ENCODE measurements at places on chromosomes 5 and 9. TPM values are rescaled to one million over a fixed set of nuclear protein-coding genes. Genes with fewer than 3 reads are reported as not detected.
A peak's percentile ranks its signal among the peaks of the same experiment; 100 is the strongest.

- no peak overlapping the region for H3K27ac ChIP-seq
- no peaks in the 10 kb centered on the region for H3K4me1 ChIP-seq
- no peak for DNase-seq
These were observed 136.0 kb upstream of the ALDH1B1 start for GRCh38 chr9:38256461-38256860.

IL13 gene
- total RNA-seq = 231 TPM

DNA sequence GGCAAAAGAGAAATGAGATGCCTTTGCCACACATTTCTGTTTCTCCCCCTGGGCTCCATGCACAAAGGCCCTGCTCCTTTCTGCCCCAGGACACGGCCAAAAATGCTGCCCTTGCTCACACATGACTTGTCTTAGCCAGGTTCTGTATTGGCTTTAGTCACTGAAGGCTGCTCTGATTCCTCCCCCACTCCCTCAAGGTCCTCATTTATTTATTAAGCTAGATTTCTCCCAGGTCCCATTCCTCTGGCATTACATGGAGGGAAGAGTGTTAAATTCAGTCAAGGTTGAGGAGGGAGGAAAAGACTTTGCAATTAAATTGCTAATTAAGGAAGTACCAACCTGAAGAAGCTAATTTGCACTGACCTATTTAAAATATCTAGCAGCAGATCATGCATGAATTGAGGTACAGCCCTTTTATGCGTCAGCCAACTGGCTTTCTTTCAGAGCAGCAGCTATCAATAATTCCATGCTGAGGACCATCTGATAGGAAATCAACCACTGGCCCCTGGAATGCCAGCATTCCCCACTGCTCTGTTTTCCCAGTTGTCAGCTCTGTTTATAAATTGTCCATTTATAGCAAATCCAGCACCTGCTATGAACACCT lies 81.2 kb upstream of the MAP3K1 start:
- no peak overlapping the region for H3K27ac ChIP-seq
- no peak overlapping the region for H3K4me3 ChIP-seq

CDH9 gene
- total RNA-seq = not detected

GRCh38 chr5:177310332-177310731 lies 1.4 kb downstream of the MXD3 start:
- H3K4me3 ChIP-seq = peak overlapping the region; percentile 85
- peaks cover 21% of the 10 kb centered on the region for H3K36me3 ChIP-seq
- DNase-seq = no peak

HBEGF gene
- 21.9 TPM for total RNA-seq

LAMC3 gene
- 0.07 TPM for total RNA-seq

DNA sequence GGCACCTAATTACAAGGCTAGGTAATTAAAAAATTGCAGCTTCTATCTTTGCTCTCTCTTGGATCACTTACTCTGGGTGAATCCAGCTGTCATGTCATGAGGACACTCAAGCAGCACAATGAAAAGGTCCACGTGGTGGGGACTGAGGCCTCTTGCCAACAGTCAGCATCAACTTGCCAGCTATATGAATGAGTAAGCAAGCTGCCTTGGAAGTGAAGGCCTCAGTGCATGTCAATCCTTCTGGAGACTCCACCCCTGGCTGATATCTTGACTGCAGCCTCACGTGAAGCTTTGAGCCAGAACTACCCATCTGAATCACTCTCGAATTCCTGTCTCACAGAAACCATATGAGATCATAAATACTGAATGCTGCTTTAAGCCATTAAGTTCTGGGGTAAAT lies 140.5 kb downstream of the SNX18 start:
- H3K27ac ChIP-seq = no peak overlapping the region
- H3K4me3 ChIP-seq = no peak overlapping the region
- H3K27me3 ChIP-seq = no peaks in the 10 kb centered on the region
- no peak for DNase-seq
- H3K4me1 ChIP-seq = peaks cover 14% of the 10 kb centered on the region

- H3K27ac ChIP-seq = no peak overlapping the region
- H3K27me3 ChIP-seq = no peaks in the 10 kb centered on the region
- H3K4me3 ChIP-seq = no peak overlapping the region
- no peak for DNase-seq
These were observed 53.9 kb downstream of the FXN start for GRCh38 chr9:69089491-69089890.

DNA sequence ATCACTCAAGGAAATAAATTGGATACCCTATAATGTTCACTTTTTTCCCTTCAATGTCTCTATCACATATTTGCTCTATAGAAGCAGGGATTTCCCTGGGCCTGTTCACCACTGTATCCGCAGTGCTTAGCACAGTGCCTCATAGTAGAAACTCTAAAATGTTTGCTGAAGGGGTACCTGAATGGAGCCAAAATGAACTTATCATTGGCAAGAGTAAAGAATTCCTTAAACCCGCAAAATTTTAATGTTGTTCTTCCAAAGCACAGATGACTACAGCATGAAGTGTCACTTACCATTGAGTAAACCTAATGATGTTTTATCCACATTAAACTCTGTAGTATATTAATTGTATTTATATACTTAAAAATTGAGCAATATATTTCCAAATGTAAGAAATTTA lies 96.1 kb downstream of the JAKMIP2 start:
- no peaks in the 10 kb centered on the region for H3K27me3 ChIP-seq
- no peak overlapping the region for H3K4me3 ChIP-seq
- DNase-seq = no peak
- H3K27ac ChIP-seq = no peak overlapping the region

TLE1 gene
- not detected for total RNA-seq

DNA sequence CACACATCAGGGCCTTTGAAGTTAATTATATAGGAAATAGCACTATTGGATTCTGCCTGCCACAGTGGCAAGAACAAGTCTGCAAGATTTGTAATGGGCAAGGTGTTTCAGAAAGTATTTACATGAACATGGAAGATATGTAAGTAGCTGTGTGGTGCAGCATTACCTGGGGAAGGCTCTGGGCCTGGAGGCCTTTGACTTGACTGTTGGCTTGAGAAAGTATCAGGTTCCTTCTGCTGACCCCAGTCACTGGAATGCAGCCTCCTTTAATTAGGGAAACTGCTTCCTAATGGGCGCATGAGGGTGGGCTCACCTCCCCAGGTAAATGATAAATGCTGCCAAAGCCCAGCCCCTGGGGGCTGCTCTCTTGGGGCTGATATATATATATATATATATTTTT lies 102.7 kb downstream of the GALNT10 start:
- H3K36me3 ChIP-seq = peaks cover 40% of the 10 kb centered on the region
- peaks cover 16% of the 10 kb centered on the region for H3K4me1 ChIP-seq
- DNase-seq = no peak
- no peak overlapping the region for H3K27ac ChIP-seq

S1PR3 gene
- 3.4 TPM for total RNA-seq

DNA sequence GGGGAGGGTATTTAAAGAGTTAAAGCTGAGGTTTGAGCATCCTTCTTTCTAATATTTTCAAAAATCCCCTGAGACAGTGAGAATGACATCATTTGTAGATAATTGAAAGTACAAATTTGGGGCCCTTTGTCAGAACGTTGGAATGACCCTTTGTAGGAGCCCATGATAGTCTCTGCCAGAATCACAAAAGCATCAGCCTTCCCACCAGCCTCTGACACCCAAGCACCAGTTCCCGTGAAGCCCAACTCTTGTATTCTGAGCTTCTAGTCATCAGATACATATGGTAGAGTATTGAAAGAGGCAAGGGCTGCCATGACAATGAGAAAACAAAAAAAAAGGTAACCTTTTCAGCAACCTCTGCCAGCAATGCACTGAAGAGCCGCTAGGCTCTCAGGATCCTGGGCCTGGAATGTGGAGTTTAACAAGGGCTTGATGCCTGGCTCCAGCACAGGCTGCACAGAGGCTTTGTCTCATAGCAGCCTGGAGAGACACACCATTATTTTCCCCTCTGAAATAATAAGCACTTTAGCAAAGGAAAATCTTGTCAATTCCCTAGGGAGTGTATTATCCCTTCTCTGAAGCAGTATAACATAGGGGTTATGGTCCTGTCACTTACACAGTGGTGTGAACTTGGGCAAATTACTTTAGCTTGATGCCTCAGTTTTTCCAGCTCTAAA lies 114.4 kb downstream of the ZNF608 start:
- no peak overlapping the region for H3K4me3 ChIP-seq
- H3K27me3 ChIP-seq = peaks cover 3% of the 10 kb centered on the region
- no peak overlapping the region for H3K27ac ChIP-seq
- DNase-seq = no peak
- H3K4me1 ChIP-seq = no peaks in the 10 kb centered on the region
- H3K36me3 ChIP-seq = no peaks in the 10 kb centered on the region

GRCh38 chr5:175032741-175033151 lies 308.4 kb downstream of the MSX2 start:
- no peaks in the 10 kb centered on the region for H3K4me1 ChIP-seq
- no peak overlapping the region for H3K4me3 ChIP-seq
- no peak overlapping the region for H3K27ac ChIP-seq
- no peak for DNase-seq
- no peaks in the 10 kb centered on the region for H3K36me3 ChIP-seq

DNA sequence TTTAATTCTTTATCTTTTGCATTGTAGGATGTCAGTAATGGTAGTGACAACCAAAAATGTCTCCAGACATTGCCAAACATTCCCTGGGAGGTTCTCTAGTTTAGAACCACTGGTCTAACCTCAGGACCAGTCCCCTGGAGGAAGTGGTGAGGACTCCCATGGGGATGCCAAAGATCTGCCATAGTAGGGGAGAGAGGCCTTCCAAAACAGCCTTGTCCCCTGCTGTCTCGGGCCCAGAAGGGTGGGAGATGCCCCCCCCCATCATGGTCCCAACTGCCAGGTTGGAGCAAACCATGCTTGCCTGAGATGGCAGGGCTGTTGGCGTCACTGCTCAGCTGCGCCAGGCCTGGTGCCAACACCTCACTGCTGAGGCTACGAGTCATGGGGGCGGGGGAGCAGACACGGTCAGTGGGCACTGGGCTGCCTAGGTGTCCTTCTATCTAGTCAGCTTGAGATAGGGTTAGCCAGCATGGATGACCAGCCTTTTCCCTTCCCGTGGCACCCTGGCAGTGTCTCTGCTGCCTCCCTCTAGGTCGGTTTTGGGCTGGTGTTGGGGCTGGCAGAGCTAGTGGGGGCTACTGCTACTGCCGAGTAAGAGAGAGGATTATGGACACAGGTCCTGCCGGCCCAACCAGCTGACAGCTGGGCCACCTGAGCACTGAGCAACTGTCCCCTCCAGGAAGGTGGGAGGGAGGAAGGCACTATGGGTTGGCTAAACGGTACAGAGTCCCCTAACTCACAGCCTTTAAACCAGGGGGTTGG lies 8.3 kb upstream of the CXXC5 start:
- no peak overlapping the region for H3K4me3 ChIP-seq
- H3K36me3 ChIP-seq = peaks cover 12% of the 10 kb centered on the region
- peaks cover 26% of the 10 kb centered on the region for H3K4me1 ChIP-seq
- no peak for DNase-seq
- no peak overlapping the region for H3K27ac ChIP-seq

DNA sequence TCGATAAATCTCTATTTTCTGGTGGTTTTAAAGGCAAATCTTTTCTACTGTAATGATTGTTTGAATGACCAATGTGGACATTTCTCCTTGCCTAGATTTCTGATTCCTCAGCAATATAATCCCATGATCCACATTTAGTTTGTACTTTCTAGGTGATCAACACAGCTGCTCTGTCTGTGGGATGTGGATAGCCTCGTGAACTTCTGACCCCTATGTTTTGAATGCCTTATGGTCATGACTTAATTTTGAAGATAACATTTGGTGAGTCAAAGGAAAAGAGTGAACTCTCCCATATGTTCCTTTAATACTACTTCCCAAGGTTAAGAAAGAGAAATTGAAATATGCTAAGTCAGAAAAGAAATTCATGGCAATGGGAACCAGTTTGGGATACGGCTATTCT lies 147.5 kb downstream of the CAVIN4 start:
- no peaks in the 10 kb centered on the region for H3K4me1 ChIP-seq
- no peaks in the 10 kb centered on the region for H3K27me3 ChIP-seq
- no peak for DNase-seq
- no peaks in the 10 kb centered on the region for H3K36me3 ChIP-seq
- H3K4me3 ChIP-seq = no peak overlapping the region

DNA sequence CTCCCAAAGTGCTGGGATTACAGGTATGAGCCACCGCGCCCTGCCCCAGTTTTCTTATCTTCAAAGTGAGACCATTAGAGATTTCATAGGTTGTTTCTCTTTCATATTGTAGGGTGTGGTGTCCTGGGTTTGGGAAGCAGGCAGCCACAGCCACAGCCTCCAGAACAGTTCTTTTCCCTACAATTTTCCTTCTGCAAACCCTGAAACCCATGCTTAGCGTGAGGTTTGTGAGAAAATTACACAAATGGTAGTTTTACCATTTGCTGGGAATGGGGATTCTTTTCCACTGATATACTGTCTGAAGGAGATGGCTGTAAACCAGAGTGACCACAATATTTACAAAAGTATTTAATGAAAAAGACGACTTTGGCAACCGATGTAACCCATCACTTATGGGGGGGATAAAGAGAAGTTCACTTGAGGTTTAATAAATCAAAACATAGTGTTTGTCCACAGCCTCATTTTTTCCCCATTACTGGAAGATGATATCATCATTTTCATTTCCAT lies 26.7 kb upstream of the ECM2 start:
- no peaks in the 10 kb centered on the region for H3K36me3 ChIP-seq
- no peak overlapping the region for H3K27ac ChIP-seq

TAF11L10 gene
- total RNA-seq = not detected

GRCh38 chr9:104319685-104320084 lies 184.4 kb upstream of the OR13F1 start:
- H3K27me3 ChIP-seq = no peaks in the 10 kb centered on the region
- H3K4me3 ChIP-seq = no peak overlapping the region
- no peaks in the 10 kb centered on the region for H3K36me3 ChIP-seq
- no peak for DNase-seq
- H3K4me1 ChIP-seq = no peaks in the 10 kb centered on the region
- no peak overlapping the region for H3K27ac ChIP-seq

DNA sequence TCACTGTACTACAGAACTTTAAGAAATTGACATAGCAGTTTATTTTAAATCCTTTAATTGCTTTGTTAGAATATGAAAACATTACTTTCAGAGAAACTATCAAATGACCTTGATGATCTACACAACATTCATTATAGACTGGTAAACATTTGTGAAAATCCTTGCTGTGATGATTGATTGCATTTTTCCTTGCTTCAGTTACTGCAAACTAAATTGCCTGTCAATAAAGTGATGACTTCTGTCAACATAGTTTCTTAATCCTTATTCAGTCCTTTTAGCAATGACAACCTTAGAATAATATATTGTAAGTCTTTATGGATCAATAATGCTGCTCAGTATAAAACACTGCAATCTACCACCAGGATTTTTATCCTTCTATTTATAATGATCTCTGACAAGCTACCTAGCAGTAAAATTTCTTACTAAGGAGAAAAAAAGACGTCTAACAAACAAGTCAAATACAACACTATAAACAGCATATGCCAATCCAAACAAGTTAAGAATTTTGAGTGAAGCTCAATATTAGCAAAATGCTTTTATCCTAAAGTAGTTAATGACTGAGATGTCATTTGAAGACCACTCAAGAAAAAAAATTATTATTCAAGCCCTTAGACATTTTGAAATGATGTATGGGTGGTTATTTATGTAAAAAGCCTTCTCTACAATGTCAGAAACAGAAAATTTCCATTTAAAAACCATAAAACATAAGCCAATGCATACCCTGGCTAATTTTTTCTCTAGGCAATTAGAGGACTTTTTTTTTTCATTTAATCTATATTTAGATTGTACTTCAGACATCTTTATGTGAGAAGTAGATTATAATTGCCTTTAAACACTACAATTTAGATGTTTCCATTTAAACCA lies 105.5 kb downstream of the FBXL17 start:
- no peaks in the 10 kb centered on the region for H3K27me3 ChIP-seq
- no peak overlapping the region for H3K27ac ChIP-seq
- no peaks in the 10 kb centered on the region for H3K36me3 ChIP-seq
- no peak for DNase-seq
- H3K4me1 ChIP-seq = peaks cover 5% of the 10 kb centered on the region
- no peak overlapping the region for H3K4me3 ChIP-seq

All from activated CD4-positive, alpha-beta T cell treated with anti-CD3 and anti-CD28 coated beads, Interleukin-2, amount 10 ng/mL, durations not matched to agents 24 days and 14 days (primary cell).